ENCODE measurements at places on chromosomes 7 and 10.

DNA sequence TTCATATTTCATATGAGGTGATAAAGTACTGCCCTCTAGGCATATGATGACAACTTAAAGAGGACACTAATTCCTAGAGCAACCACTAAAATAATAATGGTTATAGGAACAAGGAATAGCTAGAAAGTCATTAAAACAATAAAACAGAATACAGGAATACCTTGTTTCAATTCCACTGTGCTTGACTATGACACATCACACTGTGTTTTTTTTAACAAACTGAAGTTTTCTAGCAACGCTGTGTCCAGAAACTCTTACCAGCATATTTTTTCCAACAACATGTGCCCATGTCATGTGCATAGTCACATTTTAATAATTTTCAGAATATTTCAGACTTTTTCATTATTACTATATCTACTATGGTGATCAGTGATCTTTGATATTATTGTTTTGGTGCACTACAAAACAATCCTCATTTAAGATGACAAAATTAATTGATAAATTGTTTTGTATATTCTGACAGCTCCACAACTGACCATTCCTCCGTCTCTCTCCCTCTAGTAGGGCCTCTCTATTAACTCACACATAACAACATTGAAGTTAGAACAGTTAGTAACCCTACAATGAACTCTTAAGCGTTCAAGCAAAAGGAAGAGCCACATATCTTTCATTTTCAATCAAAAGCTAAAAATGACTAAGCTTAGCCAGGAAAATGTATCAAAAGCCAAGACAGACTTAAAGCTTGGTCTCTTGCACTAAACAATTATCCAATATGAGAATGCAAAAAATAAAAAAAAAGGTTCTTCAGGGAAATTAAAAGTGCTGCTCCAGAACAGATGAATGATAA is 85.8 kb downstream of the SNX13 start:
- H3K36me3 ChIP-seq: peaks cover 35% of the 10 kb centered on the region
- DNase-seq: no peak
- no peaks in the 10 kb centered on the region for H3K4me1 ChIP-seq
- H3K27ac ChIP-seq: no peak overlapping the region
- no peaks in the 10 kb centered on the region for H3K27me3 ChIP-seq

DNA sequence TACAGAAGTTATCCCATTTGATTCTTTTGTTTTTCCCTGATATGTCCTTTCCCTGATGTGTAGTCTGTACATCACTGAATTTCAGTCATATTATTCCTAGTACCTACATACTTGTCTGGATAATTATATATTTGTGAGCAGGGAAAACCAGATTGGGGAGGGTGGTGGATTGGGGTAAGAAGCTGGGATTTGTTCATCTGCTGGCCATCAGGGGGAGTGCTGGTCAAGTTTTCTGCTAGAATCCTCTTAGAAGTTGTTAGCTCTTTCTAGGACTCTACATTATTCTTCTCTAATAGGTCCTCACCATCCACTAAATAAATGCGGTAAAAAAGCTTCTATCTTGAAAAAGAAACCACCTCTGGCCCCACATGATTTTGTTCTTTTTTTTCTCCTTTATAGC is 232.7 kb upstream of the TAC1 start:
- no peak overlapping the region for H3K27ac ChIP-seq
- H3K4me3 ChIP-seq: no peak overlapping the region
- no peaks in the 10 kb centered on the region for H3K27me3 ChIP-seq
- H3K4me1 ChIP-seq: no peaks in the 10 kb centered on the region
- H3K36me3 ChIP-seq: no peaks in the 10 kb centered on the region
- DNase-seq: no peak

GRCh38 chr7:13651167-13651566 is 338.3 kb downstream of the ETV1 start:
- no peaks in the 10 kb centered on the region for H3K36me3 ChIP-seq
- H3K4me1 ChIP-seq: no peaks in the 10 kb centered on the region
- no peak for DNase-seq
- no peak overlapping the region for H3K4me3 ChIP-seq

DNA sequence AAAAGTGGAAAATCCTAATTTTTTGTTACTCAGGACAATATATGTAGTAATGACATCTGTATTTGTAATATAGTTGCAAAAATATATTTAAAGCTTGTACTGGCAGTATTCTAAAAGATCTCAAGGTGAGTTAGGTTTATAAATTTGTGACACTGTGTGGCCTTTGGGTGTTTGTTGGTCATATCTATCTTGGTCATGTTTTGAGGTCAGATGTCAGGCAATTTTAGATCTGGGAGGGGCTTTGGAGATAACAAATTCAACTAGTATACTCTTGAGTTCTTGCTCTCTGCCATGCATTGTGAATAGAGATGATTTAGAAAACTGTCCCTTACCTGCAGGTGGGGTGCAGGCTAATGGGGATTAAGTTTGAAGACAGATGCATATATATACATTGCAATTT is 3.1 kb downstream of the TBC1D12 start:
- no peak for DNase-seq
- no peaks in the 10 kb centered on the region for H3K36me3 ChIP-seq
- H3K27ac ChIP-seq: no peak overlapping the region
- no peaks in the 10 kb centered on the region for H3K4me1 ChIP-seq
- H3K4me3 ChIP-seq: no peak overlapping the region

GRCh38 chr10:127039435-127039834 is 134.2 kb downstream of the DOCK1 start:
- peaks cover 61% of the 10 kb centered on the region for H3K36me3 ChIP-seq
- H3K4me1 ChIP-seq: no peaks in the 10 kb centered on the region
- no peaks in the 10 kb centered on the region for H3K27me3 ChIP-seq
- no peak for DNase-seq
- no peak overlapping the region for H3K27ac ChIP-seq

- H3K27ac ChIP-seq: no peak overlapping the region
- no peaks in the 10 kb centered on the region for H3K4me1 ChIP-seq
- DNase-seq: no peak
- H3K27me3 ChIP-seq: no peaks in the 10 kb centered on the region
- no peaks in the 10 kb centered on the region for H3K36me3 ChIP-seq
These were observed 537.4 kb upstream of the SORCS1 start for GRCh38 chr10:107701943-107702342.

GRCh38 chr10:94546901-94547185 is 1.3 kb downstream of the HELLS start:
- H3K27ac ChIP-seq: no peak overlapping the region
- no peaks in the 10 kb centered on the region for H3K36me3 ChIP-seq
- H3K4me3 ChIP-seq: peak overlapping the region; percentile 83
- no peak for DNase-seq
- H3K27me3 ChIP-seq: no peaks in the 10 kb centered on the region

- no peak for DNase-seq
- H3K36me3 ChIP-seq: peaks cover 54% of the 10 kb centered on the region
- H3K27me3 ChIP-seq: no peaks in the 10 kb centered on the region
- H3K4me1 ChIP-seq: no peaks in the 10 kb centered on the region
- H3K4me3 ChIP-seq: no peak overlapping the region
These were observed 108.3 kb downstream of the UPF2 start for GRCh38 chr10:11934262-11934661.

Data from ascending aorta (tissue), 2 donors.